ENCODE measurements at places on chromosomes 1 and 21. TPM values are rescaled to one million over a fixed set of nuclear protein-coding genes. Genes with fewer than 3 reads are reported as not detected.

NPHS2 gene
- 2.5 TPM for total RNA-seq

HRNR gene
- not detected for total RNA-seq

INSRR gene
- not detected for total RNA-seq

SRGAP2B gene
- 11.4 TPM for total RNA-seq

BATF3 gene
- 5.4 TPM for total RNA-seq

MX2 gene
- total RNA-seq = 1.4 TPM

CD5L gene
- not detected for total RNA-seq

SMYD3 gene
- 20.6 TPM for total RNA-seq

DRAXIN gene
- 4.5 TPM for total RNA-seq

C1orf210 gene
- 4.8 TPM for total RNA-seq

BCL10 gene
- total RNA-seq = 40.1 TPM

ANKRD65 gene
- 1.4 TPM for total RNA-seq

DNA sequence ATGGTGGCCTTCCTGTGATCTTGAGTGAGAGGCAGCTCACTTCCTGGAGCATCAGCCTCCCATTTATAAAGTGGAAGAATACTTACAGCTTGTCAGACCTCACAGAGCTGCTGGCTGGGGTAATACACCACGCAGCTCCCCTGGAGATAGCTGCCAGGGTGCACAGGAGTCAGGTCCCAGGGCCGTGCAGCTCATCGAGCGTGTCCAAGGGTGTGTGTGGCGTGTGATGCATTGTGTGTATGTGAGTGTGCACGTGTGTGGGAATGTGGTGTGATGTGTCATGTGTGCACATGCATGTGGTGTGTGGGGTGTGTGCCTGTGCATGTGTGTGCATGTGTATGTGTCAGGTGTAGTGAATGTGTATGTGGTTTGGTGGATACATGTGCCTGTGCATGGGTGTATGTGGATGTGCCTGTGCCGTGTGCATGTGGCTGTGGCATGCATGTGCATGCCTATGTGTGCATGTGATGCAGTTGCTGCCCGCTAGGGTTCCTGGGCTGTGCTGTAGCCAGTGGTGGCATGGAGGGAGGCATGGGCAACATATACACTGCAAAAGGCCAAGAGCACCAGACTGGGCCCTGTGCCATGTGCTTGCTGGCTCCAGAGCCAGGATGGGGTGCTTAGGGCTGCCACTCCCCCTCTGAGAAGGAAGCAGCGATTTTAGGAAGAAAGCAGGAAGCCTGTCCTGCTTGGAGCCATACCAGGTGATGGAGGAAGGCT is 24.6 kb downstream of the WNT3A start:
- DNase-seq = no peak

DNA sequence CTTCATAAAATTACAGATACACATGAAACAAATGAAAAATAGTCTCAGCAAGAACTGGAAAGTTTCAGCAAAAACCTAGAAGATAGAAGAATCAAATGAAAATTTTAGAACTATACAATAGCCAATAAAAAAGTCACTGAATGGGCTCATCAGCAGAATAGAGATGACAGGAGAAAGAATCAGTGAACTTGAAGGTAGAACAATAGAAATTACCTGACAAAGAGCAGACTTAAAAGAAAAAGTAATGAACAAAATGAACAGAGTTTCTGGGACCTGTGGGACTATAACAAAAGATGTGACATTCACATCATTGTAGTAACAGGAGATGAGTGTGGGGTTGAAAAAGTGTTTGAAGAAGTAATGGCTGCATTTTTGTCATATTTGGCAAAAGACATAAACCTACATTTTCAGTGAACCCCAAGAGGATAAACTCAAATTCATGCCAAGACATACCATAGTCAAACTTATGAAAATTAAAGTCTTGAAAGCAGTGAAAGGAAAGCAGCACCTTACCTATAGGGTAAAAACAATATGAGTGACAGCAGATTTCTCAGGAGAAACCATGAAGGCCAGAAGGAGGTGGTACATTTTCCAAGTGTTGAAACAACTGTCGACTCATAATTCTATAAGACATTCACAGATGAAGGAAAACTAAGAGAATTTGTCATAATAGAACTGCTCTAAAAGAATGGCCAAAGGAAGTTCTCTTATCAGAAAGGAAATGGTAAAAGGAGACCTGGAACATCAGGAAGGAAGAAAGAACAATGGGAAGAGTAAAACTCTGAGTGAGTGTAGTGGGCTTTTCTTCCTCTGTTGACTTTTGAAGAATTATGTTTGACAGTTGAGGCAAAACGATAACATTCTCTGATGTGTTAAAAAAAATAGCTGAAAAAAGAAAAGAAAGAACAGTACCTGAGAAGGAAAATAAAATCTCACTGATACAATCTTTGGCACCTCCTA is 23.5 kb downstream of the NTPCR start:
- no peak for DNase-seq

DNA sequence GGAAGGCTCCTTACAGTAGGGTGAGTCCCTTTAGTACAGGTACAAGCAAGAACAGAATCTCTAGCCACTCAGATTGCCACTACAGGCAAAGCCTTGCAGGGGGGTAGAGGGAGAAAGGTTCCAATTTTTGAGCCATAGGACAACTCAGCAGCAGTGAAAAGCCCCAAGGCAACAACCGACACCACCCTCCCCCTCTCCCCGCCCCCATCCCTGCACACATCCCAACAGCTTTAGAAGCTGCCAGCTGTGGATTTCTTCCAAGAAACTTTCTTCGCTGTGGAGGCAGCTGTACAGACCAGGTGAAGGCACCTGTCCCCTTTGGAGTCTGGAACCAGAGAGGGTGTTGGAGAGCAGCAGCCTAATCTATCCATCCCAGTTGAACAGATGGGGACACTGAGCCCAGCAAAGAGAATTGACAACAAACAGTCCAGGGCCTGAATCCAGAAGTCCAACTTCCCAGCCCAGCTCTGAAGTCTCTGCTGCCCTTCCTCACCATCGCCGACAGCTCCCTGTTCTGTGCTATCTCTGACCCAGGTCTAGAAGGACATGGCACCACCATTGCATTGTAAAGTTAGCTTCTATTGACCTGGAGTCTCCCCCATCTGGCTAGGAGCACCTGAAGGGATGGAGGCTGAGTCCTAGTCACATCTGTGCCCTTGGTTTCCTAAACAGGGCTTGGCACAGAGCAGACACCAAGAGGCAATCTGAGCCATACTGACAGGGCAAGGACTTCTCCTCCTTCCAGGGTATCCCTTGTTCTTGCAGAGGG is 2.2 kb downstream of the TENT5B start:
- DNase-seq = no peak

DNA sequence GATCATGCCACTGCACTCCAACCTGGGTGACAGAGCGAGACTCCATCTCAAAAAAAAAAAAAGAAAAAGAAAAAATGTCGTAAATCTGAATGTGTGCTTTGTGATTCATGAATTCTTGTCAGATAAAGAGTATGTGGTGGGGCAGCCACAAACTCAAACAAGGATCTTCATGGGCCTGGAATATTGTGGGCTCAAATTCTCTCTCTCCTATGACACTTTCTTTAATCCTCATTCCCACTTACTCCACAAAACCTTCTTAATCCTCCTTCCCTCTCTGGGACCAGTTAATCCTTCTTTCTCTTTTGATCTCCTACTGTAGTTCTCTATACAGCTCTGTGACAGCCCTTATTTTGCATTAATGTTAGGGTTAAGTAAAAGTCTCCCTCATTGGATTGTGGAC is 112.3 kb downstream of the AK5 start:
- DNase-seq = no peak

GRCh38 chr1:66535061-66535460 is 1.1 kb downstream of the SGIP1 start:
- DNase-seq = no peak

- DNase-seq = no peak
These were observed 27.2 kb downstream of the SLC66A1 start for GRCh38 chr1:19339214-19339861.

GRCh38 chr1:247840818-247841217 is 878 bp downstream of the OR11L1 start:
- DNase-seq = no peak

- DNase-seq = no peak
These were observed 22.5 kb downstream of the SYT2 start for GRCh38 chr1:202687798-202688197.

DNA sequence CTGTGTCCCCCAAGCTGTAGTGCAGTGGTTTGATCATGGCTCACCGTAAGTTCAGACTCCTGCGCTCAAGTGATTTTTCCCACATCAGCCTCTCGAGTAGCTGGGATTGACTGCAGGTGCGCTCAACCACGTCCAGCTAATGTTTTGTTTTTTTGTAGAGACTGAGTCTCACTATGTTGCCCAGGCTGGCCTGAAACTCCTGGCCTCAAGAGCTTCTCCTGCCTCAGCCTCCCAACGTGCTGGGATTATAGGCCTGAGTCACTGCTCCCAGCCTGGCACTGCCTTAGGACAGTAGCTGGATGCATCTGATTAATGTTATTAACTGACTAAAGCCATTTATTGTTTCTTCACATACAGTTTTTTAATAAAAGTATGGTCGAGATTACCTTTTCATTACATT is 40.2 kb downstream of the RNF11 start:
- DNase-seq = no peak

- no peak for DNase-seq
These were observed 28.2 kb upstream of the PRDX6 start for GRCh38 chr1:173448945-173449344.

GRCh38 chr1:116767782-116768382 is 13.7 kb downstream of the CD2 start:
- no peak for DNase-seq

DNA sequence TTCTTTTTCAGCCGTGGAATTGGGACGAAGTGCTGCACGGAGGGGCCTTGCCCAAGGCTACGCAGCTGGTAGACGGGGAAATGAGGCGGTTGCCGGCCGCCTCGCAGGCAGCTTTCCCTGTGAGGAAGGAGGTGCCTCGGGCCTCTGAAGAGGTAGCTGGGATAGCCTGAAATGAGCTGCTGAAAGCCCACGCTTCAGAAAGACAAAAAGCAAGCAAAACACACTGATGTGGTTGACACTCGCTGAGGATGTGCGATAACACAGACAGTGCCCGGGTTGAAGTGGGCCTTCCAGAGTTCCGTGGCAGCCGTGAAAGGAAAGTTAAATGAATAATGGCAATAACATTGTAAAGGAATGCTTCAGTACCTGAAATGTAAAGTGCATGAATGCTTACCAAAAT is 47.2 kb downstream of the S1PR1 start:
- DNase-seq = no peak

DNA sequence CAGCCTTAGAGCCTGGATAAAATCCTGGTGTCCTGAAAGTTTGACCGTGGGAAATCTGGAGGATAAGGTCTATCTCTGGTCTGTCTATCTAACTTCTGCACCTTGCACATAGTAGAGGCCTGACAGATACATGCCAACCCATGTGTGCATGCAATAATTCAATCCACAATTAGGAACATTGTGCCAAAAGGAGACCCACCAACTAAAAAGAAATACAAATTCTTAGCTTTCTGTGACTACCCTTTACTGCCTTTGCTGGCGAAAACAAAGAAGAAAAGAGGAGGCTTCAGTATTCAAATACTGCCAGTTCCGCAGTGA is 381 bp upstream of the KLHL20 start:
- DNase-seq = no peak

DNA sequence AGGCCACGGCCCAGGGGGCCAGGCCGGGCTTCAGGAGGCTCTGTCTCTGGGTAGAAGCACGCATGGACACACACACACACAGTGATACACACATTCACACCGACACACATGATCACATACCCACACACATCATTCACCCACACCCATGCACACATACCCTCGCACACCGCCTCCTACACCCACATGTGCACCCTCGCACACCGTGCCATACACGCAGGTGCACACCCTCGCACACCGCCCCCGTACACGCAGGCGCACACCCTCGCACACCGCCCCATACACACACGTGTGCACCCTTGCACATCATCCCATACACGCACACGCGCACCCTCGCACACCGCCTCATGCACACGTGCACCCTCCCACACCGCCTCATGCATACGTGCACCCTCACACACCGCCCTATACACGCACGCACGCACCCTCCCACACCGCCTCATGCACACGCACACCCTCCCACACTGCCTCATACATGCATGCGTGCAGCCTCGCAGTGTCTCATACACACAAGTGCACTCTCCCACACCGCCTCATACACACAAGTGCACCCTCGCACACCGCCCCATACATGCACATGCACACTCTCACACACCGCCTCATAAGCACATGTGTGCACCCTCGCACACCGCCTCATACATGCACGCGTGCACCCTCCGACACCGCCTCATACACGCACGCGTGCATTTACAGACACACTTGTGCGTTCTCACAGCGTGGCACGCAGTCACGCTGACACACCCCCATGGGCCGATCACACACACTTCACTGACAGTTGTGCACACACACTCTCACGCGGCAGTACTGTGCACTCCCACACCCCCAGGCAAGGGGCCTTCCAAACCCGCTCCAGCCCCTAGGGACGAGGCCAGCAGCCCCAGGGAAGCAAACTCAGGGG is 128.1 kb downstream of the SIK1 start:
- DNase-seq = no peak

- DNase-seq = no peak
These were observed 90.6 kb upstream of the CACNA1E start for GRCh38 chr1:181392613-181393220.

- peak; percentile 84 for DNase-seq
These were observed 4.8 kb upstream of the KCNJ6 start for GRCh38 chr21:37921091-37921490.

- DNase-seq = no peak
These were observed 552.9 kb downstream of the LTN1 start for GRCh38 chr21:28439788-28440187.

GRCh38 chr21:31137960-31138359 is 99.7 kb upstream of the KRTAP19-8 start:
- DNase-seq = no peak

DNA sequence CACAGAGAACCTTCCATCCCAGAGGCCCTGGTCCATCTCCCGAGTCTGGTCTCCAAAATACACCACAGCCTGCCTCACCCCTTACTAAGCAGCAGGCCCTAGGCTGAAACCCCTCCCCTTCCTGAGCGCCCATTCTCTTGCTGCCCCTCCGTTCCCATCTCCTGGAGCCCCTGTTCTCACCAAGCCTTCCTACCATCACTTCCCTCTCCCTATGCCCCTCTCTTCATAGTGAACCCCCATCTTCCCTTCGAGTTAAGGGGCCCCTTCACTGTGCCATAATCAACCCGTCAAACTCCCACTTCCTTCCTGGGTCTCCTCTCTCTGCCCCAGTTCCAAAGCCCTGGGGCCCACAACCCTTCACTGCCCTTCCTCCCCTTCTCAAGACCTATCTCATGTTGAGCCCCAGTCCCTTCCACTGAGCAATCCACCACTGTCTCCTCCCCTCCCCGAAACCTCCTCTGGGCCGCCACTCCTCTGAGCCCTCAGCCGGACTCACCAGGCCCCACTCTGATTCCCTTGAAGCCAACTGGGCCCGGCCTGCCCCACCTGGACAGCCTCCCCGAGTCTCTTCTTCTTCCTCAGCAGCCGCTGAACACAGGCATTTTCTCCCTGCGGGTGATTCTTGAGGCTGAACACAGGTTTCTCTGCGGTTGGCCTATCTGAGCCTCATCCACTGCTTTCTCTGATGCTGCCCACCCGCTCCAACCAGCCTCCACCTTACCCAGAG is 42.2 kb upstream of the WASF2 start:
- no peak for DNase-seq

GRCh38 chr1:225885336-225885735 is 3.2 kb upstream of the TMEM63A start:
- no peak for DNase-seq

Data from kidney epithelial cell (primary cell).